Renal cortical epithelial cell (primary cell): ENCODE measurements at places on chromosomes 5 and 9.
A peak's percentile ranks its signal among the peaks of the same experiment; 100 is the strongest.

DNA sequence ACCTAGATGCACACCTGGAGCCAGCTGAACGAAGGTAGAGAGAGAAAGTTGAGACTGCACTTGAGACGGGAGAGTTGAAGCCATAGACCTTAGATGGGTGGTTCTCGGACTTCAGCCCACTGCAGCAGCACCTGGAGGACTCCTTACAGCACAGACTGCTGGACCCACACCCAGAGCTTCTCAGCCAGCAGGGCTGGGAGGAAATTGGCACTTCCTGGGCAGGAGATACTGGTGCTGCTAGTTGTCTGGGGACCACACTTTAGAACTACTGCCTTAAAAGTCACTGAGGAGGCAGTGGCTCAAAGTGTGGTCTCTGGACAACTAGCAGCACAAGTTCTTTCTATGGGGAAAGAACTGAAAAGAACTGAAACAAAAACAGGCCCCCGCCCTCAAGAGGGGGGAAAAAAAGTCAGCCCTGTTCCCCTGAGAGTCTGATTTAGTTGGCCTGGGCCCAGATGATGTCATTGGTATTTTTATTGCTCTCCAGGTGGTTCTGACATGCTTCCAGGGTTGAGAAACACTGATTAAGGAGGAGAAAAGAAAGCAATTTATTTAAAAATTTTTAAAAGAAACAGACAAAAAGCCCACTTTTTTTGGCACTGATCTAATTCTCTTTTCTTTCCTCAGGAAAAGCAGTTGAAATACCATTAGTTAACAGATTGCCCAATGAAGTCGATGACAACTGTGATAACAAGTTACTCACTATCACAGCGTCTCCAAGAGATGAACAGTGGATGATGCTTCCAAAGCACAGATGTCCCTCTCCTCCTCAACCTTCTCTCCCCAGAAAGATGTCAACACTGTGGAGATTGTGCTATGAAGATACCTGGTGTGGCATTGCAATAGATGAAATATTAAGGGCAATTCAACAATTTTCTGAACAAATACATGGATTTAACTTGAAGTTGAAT, 73.6 kb upstream of the ADAMTS16 start:
- DNase-seq = peak; percentile 75

GRCh38 chr5:164481270-164481669, 975.9 kb downstream of the MAT2B start:
- DNase-seq = no peak

DNA sequence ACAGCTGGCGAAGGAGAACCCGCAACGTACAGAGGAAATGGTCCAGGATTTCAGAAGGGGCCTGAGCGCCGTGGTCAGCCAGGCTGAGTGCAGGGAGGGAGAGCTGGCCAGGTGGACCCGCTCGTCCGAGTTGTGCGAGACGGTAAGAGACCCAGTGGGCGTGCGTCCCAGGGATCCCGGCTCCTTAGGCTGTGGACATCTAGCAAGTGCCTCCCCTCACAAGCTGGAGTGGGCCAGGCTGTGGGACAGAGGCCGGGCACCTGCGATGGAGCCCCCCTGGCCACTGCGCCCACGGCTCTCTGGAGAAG, 29.5 kb upstream of the LRRC14B start:
- DNase-seq = no peak

DNA sequence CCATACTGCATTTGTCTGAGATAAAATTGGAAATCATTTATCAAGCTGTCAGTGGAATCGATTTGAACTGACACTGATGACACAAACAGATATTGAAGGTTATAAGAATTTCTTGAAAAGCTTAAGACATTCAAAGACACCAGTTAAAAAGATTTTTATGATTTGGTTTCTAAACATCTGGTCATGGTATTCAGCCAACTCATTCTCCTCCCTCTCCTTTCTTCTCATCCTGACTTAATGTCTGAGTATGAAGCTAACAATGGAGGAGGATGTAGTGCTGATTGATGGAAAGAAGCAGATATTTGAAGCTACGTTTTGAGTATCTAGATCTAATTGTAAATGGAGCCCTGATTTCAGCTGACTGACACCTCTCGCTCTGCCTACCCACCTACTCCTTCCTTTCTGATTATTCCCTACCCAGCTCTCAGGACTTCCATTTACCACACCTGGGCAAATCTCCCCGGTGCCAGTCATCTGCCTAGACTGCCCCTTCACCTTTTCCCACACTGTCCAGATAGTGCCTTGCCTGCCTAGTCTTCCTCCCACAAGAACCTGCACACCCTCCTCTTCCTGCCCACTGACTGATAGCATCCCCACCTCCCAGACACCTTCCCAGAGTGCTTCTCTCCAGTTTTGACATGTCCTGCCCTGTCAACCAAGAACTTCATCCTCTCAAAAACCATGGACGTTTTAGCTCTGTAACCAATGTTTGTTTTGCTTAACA, 20.7 kb upstream of the LIFR start:
- DNase-seq = no peak

GRCh38 chr9:16540743-16541613, 329.5 kb downstream of the BNC2 start:
- peak; percentile 65 for DNase-seq

DNA sequence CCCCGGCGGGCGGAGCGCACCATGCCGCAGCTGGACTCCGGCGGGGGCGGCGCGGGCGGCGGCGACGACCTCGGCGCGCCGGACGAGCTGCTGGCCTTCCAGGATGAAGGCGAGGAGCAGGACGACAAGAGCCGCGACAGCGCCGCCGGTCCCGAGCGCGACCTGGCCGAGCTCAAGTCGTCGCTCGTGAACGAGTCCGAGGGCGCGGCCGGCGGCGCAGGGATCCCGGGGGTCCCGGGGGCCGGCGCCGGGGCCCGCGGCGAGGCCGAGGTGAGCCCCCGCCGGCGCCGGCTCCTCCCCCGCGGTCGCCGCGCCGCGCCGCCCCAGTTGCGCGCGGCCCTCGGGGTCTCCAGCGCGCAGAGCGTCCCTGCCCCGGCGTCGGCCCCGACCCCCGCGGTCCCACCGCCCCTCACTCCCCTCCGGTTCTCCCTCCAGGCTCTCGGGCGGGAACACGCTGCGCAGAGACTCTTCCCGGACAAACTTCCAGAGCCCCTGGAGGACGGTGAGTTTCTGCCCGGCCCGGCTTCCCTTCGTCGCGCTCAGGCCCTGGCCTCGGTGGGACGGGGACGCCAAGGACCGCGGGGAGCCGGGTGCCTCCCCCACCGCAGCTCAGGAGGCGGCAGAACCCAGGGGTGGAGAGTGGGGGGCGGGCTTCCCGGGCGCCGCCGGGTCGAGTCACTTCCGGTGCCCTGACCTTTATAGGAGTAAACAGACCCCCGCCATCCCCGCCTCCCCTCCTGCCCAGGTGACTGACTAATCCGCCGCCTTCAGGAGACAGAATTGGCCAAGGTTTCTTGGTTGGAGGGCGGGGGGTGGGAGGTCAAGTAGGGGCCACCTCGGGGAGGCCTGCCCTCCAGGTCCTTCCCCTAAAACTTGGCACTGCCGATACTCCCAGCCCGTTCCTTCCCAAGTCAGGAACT, 665 bp downstream of the TCF7 start:
- DNase-seq = peak; percentile 21

DNA sequence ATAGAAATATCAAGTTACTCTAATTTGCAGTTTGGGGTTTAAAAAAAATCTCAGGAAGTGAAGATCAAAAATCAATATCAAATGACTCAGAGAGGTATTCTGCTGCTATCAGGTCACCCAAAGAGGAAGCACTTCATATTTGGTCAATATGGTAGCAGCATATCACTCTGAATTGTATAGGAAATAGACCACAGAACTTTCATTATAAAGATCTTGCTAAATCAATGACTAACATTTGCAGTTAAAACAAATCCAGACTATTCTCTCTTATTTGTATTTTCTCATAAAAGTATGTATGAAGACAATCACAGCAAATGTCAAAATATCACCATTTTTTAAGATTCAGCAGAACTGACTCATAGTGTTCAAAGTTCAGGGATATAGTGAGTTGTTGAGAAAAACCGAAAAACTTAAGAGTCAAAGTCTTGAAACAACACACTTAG, 105.8 kb upstream of the PCSK1 start:
- DNase-seq = no peak

GRCh38 chr5:150781706-150782614, 3.4 kb downstream of the SMIM3 start:
- no peak for DNase-seq

GRCh38 chr5:164475339-164475977, 970.0 kb downstream of the MAT2B start:
- DNase-seq = peak; percentile 34

GRCh38 chr5:137410234-137411010, 88.7 kb downstream of the SPOCK1 start:
- DNase-seq = no peak

DNA sequence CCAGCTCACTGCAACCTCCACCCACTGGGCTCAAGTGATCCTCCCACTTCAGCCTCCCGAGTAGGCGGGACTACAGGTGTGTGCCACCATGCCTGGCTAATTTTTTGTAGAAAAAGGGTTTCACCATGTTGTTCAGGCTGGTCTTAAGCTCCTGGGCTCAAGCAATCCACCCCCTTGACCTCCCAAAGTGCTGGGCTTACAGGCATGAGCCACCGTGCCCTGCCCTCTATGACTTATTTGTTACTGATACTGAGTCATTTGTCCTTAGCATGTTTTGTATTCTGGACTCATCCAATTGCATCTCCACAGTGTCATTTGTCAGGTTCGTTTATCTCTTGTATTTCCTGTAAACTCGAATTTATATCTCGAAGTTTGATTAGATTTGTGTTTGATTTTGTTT, 2.7 kb upstream of the ITK start:
- no peak for DNase-seq

DNA sequence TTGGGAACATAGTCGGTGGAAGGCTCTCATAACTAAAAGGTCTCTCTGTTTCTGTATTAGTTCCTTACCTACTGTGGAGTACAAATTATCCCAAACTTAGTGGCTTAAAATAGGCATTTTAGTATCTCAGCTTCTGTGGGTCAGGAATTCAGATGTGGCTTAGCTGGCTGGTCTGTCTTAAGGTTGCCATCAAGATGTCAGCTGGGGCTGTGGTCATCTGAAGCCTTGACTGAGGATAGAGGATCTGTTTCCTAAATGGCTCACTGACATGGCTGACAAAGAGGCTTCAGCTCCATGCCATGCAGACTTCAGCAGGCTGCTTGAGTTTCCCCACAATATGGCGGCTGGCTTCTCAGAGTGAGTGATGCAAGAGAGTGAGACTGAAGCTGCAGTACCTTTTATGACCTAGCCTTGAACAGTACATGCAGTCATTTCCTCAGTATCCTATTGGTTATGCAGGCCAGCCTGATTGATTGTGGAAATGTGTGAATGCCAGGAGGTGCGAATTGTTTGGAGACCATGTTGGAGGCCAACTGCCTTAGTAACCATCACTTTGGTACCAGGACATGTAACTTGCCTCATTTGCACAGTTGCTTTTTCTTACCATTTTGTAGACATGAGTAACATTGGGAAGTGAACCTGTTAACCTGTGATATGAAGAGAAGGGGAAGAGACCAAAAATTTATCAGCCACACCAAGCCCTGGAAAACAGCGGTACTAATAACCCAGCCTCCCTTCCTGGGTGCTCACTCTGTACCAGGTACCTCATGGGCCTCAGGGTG, 152.8 kb upstream of the IER5L start:
- DNase-seq = no peak

- DNase-seq = no peak
Measured at GRCh38 chr9:136876476-136876875, 9.8 kb upstream of the TRAF2 start.

GRCh38 chr5:128895122-128895521, 70.2 kb upstream of the SLC27A6 start:
- no peak for DNase-seq

DNA sequence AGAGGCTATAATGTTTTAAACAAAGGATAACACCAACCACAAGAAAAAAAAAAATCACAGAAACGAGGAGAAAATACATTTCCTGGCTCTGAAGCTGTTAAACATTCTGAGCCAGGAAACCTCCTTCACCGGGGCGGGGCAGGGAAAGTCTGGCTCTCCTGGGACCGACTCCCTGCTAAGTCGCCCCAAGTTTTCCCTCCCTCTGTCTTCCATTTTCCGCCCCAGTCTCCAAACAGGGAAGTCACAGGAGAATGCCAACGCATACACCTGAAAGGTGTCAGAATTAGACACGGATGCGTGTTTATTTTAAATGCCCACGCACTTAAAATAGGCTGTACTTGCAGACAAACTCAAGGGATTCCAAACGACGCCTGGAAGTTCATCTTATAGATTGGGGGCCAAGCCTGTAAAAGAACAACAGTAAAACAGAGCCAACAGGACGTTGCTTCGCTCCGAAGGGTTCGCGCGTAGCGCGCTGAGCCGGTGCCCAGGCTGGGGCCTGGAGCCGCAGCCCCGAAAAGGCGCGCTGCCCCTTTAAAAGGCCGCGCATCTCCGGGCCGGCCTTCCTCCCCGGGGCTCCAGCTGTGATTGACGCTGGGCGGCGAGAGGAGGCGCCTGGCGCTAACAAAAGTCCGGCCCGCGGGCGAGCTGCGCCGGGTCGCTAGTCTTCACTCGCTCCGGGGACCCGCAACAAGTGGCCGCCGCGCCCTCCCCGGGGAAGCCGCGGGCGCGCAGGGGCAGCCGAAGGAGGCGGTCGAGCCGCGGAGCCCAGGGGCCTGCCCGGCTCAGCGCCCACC, at the start of gene FBXL7:
Gene FBXL7 (plus strand): TSS at position 653 of the 797 bp plus-strand sequence.
- DNase-seq = no peak

DNA sequence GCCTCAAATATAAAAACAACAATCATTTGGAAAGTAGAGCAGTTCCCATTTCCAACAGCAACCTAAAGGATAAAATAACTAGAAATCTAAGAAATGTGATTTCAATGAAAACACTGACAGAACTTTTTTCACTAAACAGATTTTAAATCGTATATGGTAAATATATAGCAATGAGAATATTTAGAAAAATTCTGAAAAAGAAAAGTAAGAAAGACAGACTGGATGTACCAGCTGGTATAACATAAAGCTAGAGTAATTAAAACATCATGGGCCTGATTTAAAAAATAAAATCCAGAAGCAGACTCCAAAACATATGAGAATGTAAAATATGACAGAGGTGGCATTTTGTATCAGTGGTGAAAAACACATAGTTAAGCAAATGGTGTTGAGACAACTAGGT, 308.9 kb downstream of the MLLT3 start:
- no peak for DNase-seq

GRCh38 chr5:42491699-42492098, 68.5 kb downstream of the GHR start:
- no peak for DNase-seq

- DNase-seq = peak; percentile 85
Measured at GRCh38 chr5:59757442-59757841, 136.1 kb downstream of the PDE4D start.

DNA sequence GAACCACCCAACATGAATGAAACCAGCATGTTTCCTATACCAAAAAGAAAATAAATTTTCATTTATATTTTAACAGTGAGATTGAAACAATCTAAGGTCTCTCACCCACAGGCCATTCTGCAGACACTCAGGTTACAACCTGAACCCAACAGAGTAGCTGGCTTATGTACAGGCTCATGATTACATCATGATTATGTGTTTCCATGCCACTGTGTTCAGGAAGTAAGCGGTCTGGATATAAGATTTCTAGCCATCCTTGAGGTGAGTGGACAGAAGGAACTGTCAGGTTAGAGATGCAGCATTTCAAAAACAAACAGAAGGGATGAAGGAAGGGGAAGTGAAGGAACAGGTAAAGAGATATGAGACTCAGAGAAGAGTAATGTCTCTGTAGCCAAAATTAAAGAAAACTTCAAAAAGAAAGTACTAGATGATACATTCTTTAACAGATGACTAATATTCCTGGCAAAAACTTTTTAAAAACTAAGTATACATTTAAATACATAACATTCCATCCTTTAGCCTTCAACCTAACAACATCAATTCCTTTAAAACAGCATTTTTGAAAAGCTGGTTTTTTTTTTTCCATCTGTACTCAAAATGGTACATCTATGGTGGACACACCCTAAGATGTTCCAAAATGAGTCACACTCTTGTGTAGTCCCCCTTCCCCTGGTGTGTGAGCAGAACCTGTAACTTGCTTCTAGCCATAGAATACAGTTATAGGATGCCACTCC, 119.8 kb downstream of the LPAR1 start:
- peak; percentile 39 for DNase-seq
